CD4-positive, alpha-beta T cell treated with Interferon alpha-2 for 1 hour (primary cell): ENCODE measurements at places on chromosomes 2 and 18.
A peak's percentile ranks its signal among the peaks of the same experiment; 100 is the strongest.

DNA sequence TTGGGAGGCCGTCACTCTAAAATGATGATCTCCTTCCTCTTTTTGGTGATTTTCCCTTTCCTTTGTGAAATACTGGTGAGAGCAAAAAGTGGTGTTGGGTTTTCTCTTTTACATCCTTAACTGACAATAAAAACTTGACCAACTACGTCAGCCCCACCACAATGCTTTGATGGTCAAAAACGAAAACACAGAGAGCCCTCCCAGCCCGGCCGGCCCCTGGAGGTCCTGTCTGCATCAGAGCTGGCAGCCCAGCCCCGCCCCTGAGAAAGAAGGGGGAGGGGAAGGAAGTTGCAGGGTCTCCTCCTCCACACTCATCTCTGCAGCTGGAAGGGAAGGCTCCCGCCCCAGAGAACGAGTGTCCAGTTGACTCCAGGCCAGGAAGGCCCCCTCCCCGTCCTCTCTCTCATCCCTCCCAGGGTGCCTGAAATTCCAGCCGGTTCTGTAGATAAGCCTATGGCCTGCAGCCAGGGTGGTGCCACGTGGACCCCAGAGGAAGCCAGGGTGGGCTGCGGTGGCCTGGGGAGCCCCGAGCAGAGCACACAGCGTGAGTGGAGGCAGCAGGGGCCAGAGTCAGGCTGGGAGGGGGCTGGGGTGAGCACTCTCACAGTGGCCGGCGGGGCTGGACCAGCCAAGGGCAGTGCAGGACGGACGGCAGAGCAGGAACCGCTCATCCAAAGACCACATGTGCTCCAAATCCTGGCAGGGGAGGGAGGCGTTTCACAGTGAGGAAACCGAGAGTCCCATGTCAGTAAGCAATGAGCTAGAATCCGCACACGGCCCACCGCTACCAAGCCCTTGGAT, 19.8 kb downstream of the BIN1 start:
- DNase-seq = peak; percentile 30

GRCh38 chr18:32530947-32531651, 60.4 kb upstream of the GAREM1 start:
- no peak for DNase-seq

- no peak for DNase-seq
These were observed 87.8 kb downstream of the LYPD1 start for GRCh38 chr2:132581991-132582738.

DNA sequence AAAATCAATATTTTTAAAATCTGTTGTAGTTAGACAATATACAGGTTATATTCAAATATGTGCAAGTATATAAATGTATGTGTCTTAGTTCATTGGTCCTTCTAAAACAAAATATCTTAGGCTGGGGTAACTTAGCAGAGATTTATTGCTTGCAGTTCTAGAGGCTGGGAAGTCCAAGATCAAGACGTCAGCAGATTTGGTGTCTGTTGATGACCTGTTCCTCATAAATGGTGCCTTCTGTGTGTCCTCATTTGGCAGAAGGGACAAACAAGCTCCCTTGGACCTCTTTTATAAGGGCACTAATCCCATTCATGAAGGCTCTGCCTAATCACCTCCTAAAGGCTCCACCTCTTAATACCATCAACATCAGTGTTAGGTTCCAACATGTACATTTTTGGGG, 31.3 kb downstream of the ABI2 start:
- DNase-seq = no peak

- DNase-seq = no peak
These were observed 29.0 kb downstream of the SESTD1 start for GRCh38 chr2:179235463-179236108.

GRCh38 chr18:43876286-43876685, 599.0 kb upstream of the SYT4 start:
- no peak for DNase-seq

GRCh38 chr18:23727707-23728493, 38.6 kb downstream of the LAMA3 start:
- no peak for DNase-seq

DNA sequence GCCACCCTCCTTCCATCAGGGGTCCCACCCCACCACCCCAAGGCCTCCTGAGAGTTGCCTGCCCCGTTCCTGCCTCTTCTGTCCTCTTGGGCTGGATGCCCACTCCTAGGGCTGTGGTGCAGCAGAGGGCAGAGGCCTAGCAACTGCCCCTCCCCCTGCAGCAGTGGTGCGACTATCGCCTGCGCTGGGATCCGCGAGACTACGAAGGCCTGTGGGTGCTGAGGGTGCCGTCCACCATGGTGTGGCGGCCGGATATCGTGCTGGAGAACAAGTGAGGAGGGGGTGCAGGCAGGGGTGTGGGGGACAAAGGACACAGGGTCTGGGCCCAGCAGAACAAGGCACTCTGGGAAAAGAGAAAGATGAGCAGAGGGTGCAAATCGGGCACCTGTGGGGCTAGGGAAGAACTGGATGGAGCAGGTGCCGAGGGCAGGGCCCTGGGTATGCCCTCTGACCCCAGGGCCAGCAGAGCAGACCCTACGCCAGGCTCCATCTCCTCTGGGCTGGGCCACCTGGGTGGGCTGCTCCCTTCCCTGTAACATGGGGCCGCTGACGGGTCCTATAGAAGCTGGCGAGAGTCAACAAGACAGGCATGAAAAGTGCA, 1.0 kb downstream of the CHRNG start:
- DNase-seq = no peak

- DNase-seq = no peak
These were observed 170.7 kb downstream of the TMEM182 start for GRCh38 chr2:102932501-102932900.

GRCh38 chr2:211157211-211157610, 600.8 kb downstream of the CPS1 start:
- DNase-seq = no peak

- DNase-seq = no peak
These were observed 16.4 kb downstream of the VIL1 start for GRCh38 chr2:218435003-218435982.

GRCh38 chr2:108154366-108155061, 85.3 kb upstream of the SULT1C3 start:
- no peak for DNase-seq

GRCh38 chr2:199366406-199366805, 91.3 kb downstream of the SATB2 start:
- no peak for DNase-seq

GRCh38 chr2:240688553-240688919, 3.1 kb upstream of the AQP12A start:
- no peak for DNase-seq

DNA sequence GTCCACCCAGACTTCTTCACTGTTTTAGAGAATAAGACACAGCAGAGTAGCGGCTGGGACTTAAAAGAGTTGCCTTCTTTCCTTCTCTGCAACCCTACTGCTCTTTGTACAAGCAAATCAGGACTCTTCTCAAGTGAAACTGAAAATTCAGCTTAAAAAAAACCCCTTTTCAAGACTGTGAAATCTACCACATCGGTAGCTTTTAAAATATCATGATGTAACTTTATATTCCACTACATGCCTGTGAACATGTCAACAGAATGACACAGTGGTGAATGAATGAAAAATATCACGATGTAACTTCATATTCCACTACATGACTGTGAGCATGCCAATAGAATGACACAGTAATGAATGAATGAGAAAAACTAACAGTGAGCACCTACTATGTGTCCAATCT, 53.4 kb downstream of the TCF4 start:
- no peak for DNase-seq

DNA sequence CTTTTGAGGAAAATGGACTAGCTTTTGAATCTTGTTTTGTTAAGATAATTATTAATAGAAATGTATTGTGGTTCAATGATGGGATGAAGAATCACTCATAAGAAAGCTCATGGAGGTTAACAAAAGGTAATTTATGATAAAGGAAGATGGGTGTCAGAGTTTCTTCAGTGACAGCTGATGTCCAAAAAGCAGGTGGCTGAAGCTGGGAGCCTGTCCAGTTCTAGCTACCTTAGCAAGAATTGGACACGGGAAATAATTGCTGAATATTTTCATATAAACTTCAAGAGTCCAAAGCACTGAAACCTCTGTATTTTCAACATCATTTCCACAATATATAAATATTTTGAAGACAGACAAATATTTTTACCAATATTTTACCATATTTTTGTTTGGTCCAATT, 1505.8 kb upstream of the SLC39A10 start:
- no peak for DNase-seq

GRCh38 chr2:135132314-135132713, 80.2 kb downstream of the RAB3GAP1 start:
- DNase-seq = no peak

GRCh38 chr18:2348003-2348402, 223.3 kb downstream of the METTL4 start:
- DNase-seq = no peak

DNA sequence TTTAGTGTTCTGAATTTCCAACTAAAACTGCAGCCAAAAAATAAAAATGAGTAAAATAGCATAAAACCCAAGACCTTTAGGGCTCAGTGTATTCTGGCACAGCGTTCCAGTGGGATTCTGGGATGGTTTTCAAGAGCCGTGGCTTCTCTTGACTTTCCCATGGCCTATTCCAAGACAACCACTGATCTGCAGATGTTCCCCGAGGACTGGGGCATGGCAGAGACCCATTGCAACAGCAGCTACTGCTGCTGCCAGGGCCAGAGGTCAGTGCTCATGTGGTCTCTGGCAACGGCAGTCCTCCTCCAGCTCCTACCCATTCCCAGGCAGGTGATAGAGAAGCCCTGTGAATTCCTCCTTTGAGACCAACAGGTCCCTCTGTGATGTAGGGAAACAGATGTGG, 26.8 kb downstream of the TNP1 start:
- no peak for DNase-seq

- DNase-seq = no peak
These were observed 93.8 kb downstream of the SCG2 start for GRCh38 chr2:223508372-223508771.

- no peak for DNase-seq
These were observed 147.7 kb downstream of the KLHL29 start for GRCh38 chr2:23532391-23533337.

- DNase-seq = no peak
These were observed 13.1 kb downstream of the FBLN7 start for GRCh38 chr2:112151271-112151670.

GRCh38 chr18:79533591-79533990, 137.9 kb downstream of the NFATC1 start:
- no peak for DNase-seq

DNA sequence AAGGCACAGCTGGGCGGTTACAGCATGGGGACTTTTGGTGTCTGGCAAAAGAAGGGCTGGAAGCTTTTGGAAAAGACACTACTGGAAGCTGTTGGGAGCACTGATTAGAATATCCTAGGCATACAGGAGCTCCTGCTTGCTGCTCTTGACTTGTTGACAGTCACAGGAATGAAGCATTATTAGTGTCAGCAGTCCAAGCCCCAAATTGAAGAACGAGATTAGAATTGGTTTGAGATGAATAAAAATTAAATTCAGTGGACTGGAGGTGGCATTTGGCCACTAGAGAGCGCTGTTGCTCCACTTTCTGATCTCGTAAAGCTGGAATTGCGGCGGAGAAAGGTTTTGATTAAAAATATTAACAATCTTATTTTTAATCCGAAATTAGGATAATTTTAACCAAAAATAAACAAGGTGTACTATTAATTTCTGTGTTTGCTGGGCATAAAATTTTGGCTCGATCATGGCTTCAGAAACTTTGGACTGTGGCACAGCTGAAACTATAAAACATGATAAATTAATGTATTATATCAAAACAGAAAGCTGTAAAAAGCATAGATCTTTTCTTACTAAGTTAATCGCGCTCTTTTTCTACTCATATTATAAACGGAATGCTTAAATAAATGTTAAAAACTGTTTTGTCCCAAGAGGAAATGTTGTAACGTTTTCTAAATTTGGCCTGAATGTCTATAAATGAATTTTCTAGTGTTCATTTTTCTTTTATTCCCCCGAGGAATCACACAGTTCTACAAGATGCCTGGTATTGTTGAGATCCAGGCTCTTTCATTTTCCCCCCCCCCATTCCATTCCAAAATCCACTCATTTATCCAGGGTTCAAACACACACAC, 2.4 kb upstream of the HOXD8 start:
- DNase-seq = peak; percentile 72

DNA sequence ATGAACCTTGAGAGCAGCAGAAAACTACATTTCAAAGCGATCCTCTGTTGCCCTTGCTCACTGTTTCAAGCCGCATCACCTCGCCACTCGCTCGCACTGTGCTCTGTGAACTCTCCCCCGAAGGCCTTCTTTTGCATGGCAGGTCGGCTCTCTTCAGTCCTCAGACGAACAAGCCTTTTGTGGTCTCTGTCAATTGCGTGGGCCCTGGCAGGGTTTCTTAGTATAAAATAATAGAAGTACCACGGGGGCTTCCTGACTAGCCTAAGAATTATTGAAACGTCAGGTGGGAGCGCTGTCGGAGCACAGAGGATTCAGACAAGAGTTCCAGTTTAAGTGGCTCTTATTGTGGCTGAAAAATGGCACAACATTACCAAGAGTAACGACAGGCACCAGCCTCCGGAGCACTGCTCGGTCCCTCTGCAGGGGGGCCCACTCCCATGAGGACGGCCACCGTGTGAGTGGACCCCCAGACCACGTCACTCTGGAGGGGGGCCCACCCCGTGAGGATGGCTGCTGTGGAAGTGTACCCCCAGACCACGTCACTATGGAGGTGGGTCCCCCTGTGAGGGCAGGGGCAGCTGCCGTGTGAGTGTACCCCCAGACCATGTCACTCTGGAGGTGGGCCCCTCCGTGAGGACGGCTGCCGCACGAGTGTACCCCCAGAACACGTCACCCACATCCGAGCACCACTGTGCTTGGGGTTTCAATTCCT, 237.7 kb downstream of the HDAC4 start:
- DNase-seq = no peak

GRCh38 chr2:96906729-96907114, 36.8 kb upstream of the SEMA4C start:
- DNase-seq = no peak
